Chondrocyte (in vitro differentiated cells): ENCODE measurements at places on chromosomes 11 and 22. TPM values are rescaled to one million over a fixed set of nuclear protein-coding genes. Genes with fewer than 3 reads are reported as not detected.

CARNS1 gene
- total RNA-seq = 0.36 to 1.8 TPM (median 1.8 TPM) in 3 replicates

GRCh38 chr11:77752516-77752915 is 68.0 kb downstream of the RSF1 start:
- H3K27me3 ChIP-seq = no peaks in the 10 kb centered on the region
- peaks cover 33% of the 10 kb centered on the region for H3K4me1 ChIP-seq
- H3K4me3 ChIP-seq = no peak overlapping the region
- H3K36me3 ChIP-seq = peaks cover 5% of the 10 kb centered on the region

SLC6A5 gene
- not detected in 3 replicates for total RNA-seq

DNA sequence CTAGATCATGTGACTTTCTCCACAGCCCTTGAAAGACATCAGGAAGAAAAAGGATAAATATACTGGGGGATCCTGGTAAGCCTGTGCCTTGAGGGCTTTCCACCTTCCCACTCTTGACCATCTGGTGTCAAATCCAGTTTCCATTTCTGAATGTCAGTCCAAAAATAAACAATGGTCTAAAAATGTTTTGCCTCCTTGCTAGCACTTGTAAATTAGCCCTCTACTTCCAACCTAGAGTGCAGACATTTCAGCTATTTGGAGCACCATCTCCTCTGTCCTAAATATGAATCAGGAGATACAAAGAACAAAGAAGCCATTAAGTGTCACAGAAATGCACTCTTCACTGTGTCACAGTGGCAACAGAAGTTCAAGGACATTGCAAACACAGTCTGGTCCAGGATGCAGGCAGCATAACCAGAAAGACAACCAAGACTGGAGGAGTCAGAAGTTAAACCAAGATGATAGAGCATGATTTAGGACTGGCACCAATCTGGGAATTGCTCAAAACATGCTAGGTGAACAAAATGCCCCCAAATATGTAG is 88.1 kb downstream of the CCDC34 start:
- H3K36me3 ChIP-seq = peaks cover 19% of the 10 kb centered on the region
- H3K27ac ChIP-seq = no peak overlapping the region
- no peak overlapping the region for H3K4me3 ChIP-seq
- DNase-seq = no peak

GRCh38 chr11:27410272-27410671 is 47.3 kb upstream of the CCDC34 start:
- no peaks in the 10 kb centered on the region for H3K27me3 ChIP-seq
- H3K4me1 ChIP-seq = peaks cover 29% of the 10 kb centered on the region
- no peaks in the 10 kb centered on the region for H3K36me3 ChIP-seq
- no peak overlapping the region for H3K4me3 ChIP-seq
- H3K27ac ChIP-seq = no peak overlapping the region

- peaks cover 5% of the 10 kb centered on the region for H3K4me1 ChIP-seq
- no peaks in the 10 kb centered on the region for H3K27me3 ChIP-seq
- peaks cover 10% of the 10 kb centered on the region for H3K36me3 ChIP-seq
- H3K27ac ChIP-seq = no peak within 1 kb of the TSS
- peak within 1 kb of the TSS; percentile 70 for H3K4me3 ChIP-seq
These were observed at the start of gene MDK for GRCh38 chr11:46381048-46381818. Gene MDK, plus strand, starts transcription at chr11:46381669. Its CDS starts 389 bp downstream, at chr11:46382058.

DNA sequence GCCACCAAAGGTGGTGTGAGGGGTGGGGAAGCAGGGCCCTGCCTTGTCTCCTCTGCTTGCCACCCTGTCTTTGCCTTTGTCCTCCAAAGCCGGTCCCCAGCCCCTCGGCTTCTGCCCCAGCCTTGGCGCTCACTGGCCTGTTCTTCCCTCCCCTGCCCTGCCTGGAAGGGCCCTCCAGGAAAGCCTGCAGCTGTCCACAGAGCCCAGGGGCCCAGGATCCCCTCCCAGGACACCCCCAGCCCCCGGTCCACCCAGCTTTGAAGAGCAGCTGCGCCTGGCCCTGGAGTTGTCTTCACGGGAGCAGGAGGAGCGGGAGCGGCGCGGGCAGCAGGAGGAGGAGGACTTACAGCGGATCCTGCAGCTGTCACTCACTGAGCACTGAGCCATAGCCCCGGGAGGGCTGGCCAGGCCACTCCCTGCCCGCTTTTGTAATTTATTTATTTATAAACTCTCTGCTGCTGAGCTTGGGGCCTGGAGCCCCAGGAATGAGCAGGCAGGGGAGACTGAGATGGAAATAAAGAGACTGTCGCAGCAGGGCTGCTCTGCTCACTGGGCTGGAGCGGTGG is 1.3 kb upstream of the SSH3 start:
- H3K4me3 ChIP-seq = peak overlapping the region; percentile 62
- DNase-seq = peak; percentile 87
- H3K27me3 ChIP-seq = no peaks in the 10 kb centered on the region
- H3K4me1 ChIP-seq = peaks cover 21% of the 10 kb centered on the region
- no peak overlapping the region for H3K27ac ChIP-seq

- H3K27ac ChIP-seq = no peak overlapping the region
- no peaks in the 10 kb centered on the region for H3K27me3 ChIP-seq
- no peaks in the 10 kb centered on the region for H3K36me3 ChIP-seq
- no peak for DNase-seq
- no peak overlapping the region for H3K4me3 ChIP-seq
These were observed 21.0 kb upstream of the UVRAG start for GRCh38 chr11:75793966-75794365.

GRCh38 chr11:111378861-111379601 is at the start of gene POU2AF1:
Gene POU2AF1, minus strand, starts transcription at chr11:111379275. Its CDS starts 98 bp downstream, at chr11:111379177.
- H3K4me3 ChIP-seq = no peak within 1 kb of the TSS
- DNase-seq = no peak
- no peak within 1 kb of the TSS for H3K27ac ChIP-seq
- peaks cover 8% of the 10 kb centered on the region for H3K27me3 ChIP-seq
- no peaks in the 10 kb centered on the region for H3K36me3 ChIP-seq
- no peaks in the 10 kb centered on the region for H3K4me1 ChIP-seq

DNA sequence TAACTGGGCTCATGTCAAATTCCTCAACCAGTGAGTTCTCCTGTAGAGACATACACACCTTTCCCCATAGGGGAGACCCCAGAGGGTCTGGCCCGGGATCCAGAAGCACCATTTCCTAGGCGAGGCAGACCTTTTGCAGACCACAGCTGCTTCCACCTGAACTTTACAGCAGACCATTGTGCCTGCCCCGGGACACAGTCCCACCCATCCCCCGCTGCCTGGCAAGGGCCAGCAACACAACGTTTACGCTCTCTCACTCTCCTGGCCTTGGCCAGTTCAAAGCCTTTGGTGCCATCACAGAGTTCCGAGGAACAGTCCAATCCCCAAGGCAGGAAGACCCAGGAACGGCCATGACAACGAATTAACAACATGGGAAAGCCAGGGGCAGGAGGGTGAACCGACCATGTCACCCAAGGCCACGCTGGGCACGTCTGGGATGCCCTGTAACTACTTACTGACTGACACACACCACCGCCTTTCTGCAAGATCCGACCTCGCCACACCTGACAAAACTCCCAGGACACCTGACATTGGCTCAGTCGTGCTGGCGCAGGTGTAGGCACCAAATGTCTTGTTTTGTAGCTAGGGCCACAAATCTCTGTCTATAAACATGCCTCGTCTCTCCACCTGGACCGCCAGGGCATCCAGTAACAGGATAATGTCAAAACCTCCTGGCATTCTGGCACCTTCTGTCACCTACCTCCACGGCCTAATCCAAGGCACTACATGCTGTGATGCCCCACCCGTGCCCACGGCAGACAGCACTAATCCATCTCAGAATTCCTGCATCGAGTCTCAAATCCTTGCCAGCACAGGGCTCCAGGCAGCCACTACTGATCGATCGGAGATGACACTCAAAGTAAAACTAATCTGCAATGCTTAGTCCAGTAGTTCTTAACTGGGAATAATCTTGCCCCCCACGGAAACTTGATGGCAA is 51.3 kb downstream of the MYH9 start:
- no peaks in the 10 kb centered on the region for H3K27me3 ChIP-seq
- H3K36me3 ChIP-seq = peaks cover 58% of the 10 kb centered on the region
- DNase-seq = no peak
- H3K4me1 ChIP-seq = peaks cover 95% of the 10 kb centered on the region
- peak overlapping the region; percentile 98 for H3K27ac ChIP-seq
- H3K4me3 ChIP-seq = peak overlapping the region; percentile 53

- no peak overlapping the region for H3K27ac ChIP-seq
- H3K4me1 ChIP-seq = no peaks in the 10 kb centered on the region
- H3K36me3 ChIP-seq = peaks cover 4% of the 10 kb centered on the region
- H3K4me3 ChIP-seq = no peak overlapping the region
These were observed 63.8 kb downstream of the ST14 start for GRCh38 chr11:130223291-130223971.

DNA sequence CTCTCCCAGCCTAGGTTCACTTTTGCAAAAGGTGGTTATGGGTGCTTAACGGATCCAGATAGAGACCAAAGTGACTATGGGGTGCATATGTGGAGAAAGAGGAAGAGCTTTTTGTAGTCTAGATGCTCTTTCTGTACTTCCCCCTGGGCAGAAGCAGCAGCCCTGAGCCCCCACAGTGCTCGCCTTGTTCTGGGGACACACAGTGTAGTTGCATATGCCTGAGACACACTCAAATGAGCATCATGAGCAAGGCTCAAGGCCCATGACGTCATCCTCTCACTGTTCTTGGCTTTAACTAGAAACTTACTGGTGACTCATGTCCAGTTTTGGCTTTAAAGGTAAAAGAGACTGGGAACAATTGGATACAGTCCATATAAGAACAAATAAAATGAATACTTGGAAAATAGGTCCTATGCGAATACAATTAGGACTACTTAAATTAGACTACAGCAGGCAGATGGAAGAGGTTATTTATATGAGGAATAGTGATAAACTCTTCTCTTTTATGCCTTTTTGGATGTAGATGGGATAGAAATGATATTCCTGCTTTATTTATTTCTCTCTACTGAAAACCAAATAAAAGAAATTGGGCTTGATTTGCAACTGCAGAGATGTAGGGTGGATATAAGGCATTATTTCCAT is 20.1 kb upstream of the PEX26 start:
- no peak overlapping the region for H3K4me3 ChIP-seq
- H3K4me1 ChIP-seq = peaks cover 46% of the 10 kb centered on the region
- H3K27me3 ChIP-seq = no peaks in the 10 kb centered on the region
- DNase-seq = no peak
- peak overlapping the region; percentile 76 for H3K27ac ChIP-seq

BCO2 gene
- total RNA-seq = 1.2 to 1.9 TPM (median 1.7 TPM) in 3 replicates
